ENCODE measurements at places on chromosomes 13 and 19.

DNA sequence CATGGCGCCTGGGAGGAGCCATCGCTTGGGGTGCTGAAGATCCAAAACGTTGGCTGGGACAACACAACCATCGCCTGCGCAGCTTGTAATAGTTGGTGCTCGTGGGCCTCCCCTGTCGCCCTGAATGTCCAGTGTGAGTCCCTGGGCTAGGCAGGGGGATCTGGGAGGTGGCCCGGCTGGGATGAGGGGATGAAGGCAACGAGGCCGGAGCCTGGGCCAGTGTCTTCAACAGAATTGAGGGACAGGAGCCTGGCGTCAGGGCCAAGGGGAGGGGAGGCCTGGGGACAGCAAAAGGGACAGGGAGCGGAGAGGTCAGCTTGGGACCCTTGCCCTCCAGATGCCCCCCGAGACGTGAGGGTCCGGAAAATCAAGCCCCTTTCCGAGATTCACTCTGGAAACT is 6.7 kb upstream of the FFAR1 start:
- DNase-seq, result no peak

- no peak for DNase-seq
Observed at GRCh38 chr19:18700501-18701249, 17.2 kb downstream of the CRTC1 start.

GRCh38 chr13:40552895-40553294 is 113.5 kb downstream of the FOXO1 start:
- no peak for DNase-seq

GRCh38 chr19:14369399-14370168 is 11.7 kb upstream of the ADGRE5 start:
- no peak for DNase-seq

GRCh38 chr19:1856345-1856697 is 7.1 kb downstream of the KLF16 start:
- DNase-seq, result no peak

DNA sequence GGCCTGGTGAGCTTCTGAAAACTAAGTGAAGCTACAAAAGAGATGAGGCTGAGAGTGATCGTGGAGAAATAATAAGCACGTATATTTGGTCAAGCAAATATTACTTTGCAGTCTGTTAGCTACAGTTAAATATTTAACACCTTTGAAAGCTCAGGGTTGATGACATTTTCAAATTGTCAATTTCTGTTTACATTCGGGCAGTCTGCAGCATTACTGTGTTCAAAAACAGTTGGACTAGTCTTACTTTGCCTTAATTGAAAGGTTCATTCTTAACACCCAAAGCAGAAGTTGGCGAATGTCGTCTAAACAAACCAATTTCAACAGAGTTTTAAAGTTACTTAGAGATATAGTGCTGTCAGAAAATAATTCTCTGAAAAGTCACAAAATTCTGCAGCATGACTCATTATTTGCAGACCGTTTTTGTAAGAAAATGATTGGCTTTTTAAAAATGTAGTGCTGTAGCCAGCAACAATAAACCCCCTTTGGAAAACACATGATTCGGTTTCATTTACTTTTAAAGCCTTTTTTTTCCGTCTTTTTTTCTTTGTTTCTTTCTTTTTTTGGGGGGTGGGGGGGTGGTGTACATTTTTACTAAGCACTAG is 549.0 kb downstream of the GPC6 start:
- no peak for DNase-seq

DNA sequence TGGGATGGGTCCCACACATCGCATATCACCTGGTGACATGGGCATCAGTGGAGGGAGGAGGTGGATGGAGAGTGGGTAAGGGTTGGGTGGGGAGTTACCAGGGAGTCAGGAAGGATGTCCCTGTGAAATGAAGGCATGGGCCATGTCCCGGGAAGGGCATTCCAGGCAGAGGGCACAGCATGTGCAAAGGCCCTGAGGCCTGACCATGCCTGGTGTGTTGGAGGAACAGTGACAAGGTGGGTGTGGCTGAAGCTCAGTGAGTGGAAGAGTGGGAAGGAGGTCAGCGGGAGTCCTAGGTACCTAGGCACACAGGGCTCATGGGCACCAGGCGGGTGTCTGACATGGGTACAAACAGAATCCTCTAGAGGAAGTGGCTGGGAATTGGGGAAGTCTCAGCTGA is 11.0 kb upstream of the COLGALT1 start:
- no peak for DNase-seq

GRCh38 chr19:17931532-17932191 is 1.2 kb upstream of the CCDC124 start:
- DNase-seq, result no peak

GRCh38 chr13:47904241-47904640 is 96.8 kb downstream of the SUCLA2 start:
- no peak for DNase-seq

- no peak for DNase-seq
Observed at GRCh38 chr19:10517361-10517759, at the start of gene S1PR5. S1PR5 (minus strand) TSS chr19:10517447; CDS start chr19:10515011, 2,436 bp downstream.

- DNase-seq, result no peak
Observed at GRCh38 chr19:43408043-43408442, 6.6 kb upstream of the TEX101 start.

DNA sequence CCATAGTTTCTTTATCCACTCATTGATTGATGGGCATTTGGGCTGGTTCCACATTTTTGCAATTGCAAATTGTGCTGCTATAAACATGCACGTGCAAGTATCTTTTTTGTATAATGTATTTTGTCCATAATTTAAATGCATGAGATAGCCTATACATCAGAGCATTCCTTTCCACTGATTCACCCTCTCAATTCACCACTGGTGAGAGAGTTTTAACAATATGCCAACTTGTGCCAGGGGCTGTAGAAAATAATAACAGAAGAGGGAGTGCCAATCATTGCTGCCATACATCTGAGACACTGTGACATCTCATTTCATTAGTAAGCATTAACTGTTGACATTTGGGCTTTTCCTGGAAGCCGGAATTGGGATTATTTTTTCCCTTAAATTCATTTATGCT is 125.1 kb downstream of the RAP2A start:
- DNase-seq, result no peak

GRCh38 chr13:31394506-31394905 is 194.7 kb downstream of the B3GLCT start:
- DNase-seq, result no peak

DNA sequence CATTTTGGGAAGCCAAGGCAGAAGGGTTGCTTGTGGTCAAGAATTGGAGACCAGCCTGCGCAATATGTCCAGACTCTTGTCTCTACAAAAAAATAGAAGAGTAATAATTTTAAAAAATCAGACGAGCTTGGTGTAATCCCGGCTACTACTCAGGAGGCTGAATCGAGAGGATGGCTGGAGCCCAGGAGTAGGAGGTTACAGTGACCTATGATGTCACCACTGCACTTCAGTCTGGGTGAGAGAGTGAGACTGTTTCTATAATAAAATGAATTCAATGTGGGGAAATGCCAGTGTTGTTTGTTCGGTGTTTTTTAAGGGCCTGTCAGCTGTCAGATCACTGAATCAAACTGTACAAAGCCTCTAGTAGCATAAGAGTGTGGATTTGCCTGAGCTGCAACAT is 1.2 kb upstream of the FBXL3 start:
- DNase-seq, result no peak

DNA sequence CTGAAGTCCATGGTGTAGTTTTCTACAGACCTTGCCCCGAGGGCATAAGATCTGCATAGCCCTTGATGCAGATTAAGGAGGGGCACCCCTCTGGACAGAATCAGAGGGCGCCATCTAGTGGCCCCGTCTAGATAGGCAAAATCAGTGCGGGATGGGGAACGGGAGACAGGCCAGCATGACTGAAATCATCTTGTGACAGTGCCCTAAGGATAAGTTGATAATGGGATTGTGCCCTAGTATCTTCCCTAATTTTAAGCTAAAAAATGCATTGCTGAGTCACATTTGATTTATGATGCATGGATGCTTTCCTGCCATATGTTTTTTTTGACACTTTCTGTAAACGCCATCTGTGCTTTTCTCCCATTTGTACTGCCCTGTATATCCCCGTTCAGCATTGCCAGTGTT is 19.0 kb upstream of the GPI start:
- DNase-seq, result peak; percentile 75

- no peak for DNase-seq
Observed at GRCh38 chr13:56864451-56864850, 276.3 kb upstream of the PRR20A start.

GRCh38 chr13:26025771-26026170 is 26.0 kb downstream of the SHISA2 start:
- DNase-seq, result no peak

Data from keratinocyte (primary cell).